ENCODE measurements at places on chromosomes 5 and 9.

GRCh38 chr5:88673253-88674105 lies 209.5 kb downstream of the MEF2C start:
- DNase-seq, result no peak

- peak; percentile 19 for DNase-seq
These were observed 556 bp downstream of the PCDHGC3 start for GRCh38 chr5:141476132-141476911.

GRCh38 chr9:21660976-21661375 lies 141.5 kb upstream of the MTAP start:
- DNase-seq, result no peak

DNA sequence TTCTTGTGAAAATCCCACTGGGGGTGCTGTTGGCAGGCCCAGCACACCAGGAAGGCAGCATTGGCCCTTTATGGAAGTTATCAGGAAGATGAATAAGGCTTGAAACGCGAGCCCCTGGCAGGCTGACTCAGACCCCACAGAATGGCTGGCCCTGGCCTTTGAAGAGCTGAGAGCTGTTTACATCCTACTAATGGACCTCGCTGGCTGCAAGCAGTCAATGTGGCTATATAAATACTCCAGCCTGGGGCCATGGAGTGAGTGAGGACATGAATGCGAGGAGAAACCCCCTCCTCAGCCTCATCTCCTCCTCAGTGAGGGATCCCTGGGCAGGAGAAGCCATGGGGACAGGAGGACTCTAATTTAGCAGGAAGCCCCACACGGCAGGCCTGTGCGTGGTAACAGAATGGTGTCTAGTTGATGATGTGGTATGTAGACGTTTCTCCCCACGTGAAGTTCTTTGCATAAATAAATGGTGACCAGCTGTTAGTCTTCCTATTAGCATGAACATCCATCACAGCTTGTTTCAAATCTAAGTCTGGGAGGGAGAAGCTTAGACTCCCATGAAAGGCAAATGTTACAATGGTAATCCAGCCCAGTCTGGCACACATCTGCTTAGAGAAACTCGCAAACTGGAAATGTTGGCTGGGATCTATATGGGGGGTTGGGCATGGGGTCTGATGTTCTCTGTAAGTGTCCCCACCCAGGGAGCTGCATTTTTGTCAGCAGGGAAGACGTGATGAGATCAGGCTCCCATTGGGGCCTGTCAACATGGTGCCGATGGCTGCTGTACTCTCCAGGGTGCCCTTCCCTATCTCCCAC lies 175.1 kb upstream of the PITX1 start:
- no peak for DNase-seq

DNA sequence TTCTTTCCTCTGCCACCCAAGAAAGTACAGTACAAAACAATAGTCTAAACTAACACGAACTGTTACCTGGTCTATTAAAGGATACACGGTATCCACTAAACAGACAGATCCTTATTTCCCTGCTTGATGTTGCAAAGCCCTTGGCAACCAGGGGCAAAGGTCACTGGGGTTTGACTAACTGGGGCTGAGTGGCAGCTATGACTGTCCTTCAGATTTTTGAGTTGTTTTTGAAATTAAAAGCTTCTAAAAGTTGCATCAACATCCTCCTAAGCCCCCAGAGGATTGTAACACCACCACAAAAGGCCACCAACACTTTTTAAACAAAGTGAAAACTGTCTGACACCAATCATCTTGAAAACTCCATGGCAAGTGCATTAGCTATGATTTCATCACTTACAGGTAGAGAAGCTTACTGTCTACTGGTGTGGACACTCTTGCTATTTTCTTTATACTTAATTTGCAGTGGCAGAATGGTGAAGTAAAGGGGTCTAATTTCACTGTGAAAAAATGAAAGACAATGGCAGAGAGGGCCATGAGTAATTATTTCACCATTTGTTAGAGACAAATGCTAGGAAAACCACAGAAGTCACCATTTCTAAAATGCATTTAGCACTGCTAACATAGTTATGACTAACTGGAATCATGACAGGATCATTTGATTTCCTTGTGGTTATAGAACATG lies 292.4 kb downstream of the EFNA5 start:
- no peak for DNase-seq

GRCh38 chr5:180343831-180344695 lies 9.1 kb downstream of the GFPT2 start:
- DNase-seq, result no peak

GRCh38 chr9:132078699-132079356 lies 839 bp downstream of the MED27 start:
- peak; percentile 24 for DNase-seq

DNA sequence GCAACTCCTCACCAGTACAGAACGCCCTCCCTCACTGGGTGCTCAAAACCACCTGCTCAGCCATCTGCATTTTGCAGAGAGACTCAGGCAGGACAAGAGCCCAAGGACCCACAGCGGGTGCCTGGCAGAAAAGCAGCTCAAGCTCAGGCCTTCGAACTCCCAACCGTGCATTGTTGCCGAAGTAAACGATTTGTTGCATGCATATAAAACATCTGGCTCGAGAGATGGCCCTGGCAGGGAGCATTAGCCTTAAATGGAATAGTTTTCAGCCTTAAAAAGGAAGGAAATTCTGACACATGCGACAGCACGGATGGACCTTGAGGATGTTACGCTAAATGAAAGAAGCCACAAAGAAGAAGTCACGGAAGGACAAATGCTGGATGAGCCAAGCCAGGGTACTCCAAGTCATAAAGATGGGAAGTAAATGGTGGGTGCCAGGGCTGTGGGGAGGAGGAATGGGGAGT lies 160.4 kb upstream of the PHYKPL start:
- DNase-seq, result no peak

DNA sequence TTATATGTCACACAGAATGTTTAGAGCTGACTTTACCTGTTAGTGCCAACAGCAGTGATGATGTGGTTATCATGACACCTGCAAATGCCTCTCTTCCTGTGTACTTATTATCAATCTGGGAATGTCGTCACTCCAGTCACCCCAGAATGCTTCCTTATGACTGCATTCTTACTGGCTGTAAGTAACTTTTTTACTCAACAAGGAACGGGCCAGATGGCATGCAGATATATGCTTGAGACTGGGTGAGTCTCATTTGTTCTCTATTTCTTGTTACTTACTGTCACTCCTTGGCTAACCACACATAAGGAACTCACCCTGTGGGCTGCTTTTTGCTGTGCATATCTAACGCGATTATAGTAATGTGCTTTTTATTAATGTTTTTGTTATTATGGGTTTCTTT lies 385.5 kb upstream of the MEF2C start:
- no peak for DNase-seq

GRCh38 chr9:15021146-15021545 lies 110.9 kb upstream of the FREM1 start:
- DNase-seq, result no peak

DNA sequence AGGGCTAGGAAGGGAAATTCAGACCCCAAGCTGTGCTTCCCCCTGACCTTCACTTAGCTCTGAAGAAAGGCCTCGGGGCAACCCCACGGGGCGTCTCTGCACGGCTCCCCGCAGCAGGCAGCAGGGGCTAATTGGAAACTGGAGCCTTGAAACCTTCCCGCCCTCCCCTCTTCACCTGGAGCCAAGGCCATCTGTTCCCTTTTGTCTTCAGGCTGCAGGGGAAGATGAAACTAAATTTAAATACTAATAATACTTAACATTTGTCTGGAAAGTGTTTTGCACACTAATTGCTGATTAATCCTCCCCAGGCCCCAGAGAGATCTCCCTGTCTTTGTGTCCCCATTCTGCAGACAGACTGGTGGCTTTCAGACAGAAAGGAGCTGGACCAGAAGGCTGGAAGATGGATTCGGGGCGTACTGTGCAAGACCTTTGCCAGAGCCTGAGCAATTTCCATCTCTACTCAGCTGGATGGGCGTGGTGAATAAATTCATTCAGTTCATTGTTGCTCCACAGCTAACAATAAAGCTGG lies 34.1 kb upstream of the CPLX2 start:
- no peak for DNase-seq

GRCh38 chr9:129419382-129419899 lies 201.5 kb downstream of the C9orf50 start:
- no peak for DNase-seq

- DNase-seq, result no peak
These were observed 128.9 kb upstream of the CCNH start for GRCh38 chr5:87541676-87542075.

DNA sequence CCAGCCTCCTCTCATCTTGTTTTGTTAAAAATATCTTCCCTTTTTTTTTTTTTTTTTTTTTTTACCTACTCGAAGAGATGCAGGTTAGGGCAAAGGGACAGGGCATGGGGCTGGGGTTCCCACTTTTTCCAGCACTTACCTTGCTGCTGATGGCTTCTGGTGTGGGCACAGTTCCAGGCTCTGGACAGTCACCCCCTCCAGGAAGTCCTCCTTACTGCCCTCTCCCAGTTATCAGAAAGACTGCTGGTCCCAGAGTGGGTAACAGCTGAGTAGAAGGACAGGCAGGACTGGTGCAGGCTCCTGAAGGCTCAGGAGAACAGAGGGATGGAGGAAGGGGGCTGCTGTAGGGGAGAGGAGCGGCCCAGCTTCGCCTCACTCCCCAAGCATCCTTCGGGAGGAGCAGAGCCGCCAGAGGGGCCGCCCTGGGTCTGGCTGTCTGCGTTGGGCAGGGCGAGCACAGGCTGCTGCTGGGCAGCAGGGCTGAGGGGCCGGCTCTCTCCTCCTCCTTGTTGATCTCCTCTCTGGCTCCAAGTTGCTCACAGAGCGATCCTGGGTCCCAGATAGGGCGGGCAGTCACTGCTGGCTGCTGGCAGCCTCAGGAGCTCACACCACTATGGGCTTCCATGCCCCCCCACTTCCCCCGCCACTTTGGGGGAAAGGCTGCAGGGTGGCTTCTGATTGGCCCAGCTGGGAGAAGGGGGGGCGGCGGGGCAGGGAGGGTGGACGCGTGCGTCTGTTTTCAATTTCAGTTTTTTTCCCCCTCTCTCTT lies at the start of gene PDGFRB:
Gene PDGFRB, minus strand, starts transcription at position 588 of the 769 bp plus-strand sequence. CDS start 18,798 bp downstream, outside the sequence.
- peak; percentile 14 for DNase-seq

- no peak for DNase-seq
These were observed 1.1 kb upstream of the OBP2B start for GRCh38 chr9:133210202-133210532.

DNA sequence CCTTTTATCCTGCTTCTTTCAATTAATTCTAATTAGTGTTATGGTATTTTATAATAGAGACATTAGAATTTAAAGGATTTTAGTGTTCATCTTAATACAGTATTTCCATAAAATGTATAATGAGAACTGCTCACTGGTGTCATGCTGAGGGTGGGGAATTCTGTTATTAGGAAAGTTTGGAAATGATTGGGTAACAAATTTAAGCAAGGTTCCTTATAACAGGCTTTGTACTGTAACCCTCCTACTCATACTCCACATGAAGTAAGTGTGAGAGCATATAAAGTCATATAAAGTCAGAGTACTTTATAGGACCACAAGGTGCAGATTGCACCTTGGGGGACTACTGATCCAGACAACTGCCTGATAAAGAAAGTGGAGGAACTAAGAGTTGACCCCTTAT lies 42.2 kb downstream of the SV2C start:
- no peak for DNase-seq

- DNase-seq, result peak; percentile 29
These were observed 337.4 kb upstream of the PUM3 start for GRCh38 chr9:3181049-3181953.

DNA sequence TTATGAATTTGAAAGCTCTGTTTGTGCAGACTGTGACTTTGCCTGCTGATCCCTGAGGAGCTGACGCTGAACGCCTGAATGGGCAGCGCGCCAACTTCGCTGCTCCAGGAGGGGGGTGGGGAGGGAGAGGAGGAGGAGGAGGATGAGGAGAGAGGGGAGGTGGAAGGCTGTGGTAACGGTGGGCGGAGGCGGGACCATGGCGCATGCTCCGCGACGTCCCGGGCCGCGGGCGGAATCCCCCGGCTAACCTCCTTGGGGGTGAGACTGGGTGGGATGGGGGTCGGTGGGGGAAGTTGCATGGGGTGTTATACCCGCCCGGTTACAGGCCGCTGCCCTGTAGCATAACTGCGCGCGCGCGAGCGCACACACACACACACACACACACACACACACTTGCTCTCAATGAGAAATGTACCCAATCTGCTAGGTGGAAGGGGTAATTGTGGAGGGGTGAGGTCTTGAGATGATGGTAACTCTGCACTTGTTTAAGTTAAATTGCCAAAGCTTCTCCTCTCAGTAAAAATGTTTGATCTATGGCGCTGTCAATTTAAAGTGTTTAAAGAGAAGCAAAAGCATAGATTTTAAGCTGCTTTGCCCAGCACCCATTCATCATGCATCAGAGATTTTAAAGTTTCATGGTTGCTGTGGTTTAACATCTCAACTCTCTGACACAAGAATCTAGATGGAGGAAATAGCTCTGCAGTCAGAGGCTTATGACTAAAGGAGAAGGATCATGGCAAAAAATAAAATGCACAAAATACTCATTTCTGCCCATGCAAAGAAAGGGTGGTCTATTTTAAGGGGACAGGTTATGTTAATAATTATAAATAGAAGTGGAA lies 76.6 kb upstream of the TBCA start:
- DNase-seq, result peak; percentile 23

DNA sequence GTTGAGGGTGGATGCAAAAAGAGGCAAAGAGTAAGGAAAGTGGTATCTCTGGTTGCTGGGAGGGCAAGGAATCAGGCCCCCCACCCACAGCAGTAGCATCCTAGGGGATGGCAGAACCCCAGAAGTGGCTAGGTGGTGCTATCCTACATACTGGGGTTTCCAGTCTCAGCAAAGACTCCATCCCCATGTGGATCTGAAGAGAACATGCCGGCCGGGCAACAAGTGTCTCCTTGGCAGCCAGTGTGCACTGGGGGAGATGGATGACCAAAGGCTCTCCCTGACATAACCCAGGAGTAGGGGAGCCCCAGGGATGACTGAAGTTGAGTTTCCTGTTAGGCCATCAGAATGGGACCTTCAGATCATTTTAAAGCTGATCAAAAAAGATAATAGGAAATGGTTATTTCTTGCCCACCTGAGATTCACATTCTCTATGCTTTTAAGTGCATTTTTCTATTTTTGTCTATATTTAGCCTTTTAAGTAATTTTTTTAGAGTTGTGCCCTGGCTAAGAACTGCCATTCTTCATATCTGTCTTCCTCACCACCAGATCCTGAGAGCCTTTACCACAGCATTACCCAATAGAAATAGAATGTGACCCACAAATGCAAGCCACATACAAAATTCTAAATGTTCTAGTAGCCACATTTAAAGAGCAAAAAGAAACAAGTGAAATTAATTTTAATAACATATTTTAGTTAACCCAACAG lies 78.7 kb upstream of the SMIM23 start:
- no peak for DNase-seq

DNA sequence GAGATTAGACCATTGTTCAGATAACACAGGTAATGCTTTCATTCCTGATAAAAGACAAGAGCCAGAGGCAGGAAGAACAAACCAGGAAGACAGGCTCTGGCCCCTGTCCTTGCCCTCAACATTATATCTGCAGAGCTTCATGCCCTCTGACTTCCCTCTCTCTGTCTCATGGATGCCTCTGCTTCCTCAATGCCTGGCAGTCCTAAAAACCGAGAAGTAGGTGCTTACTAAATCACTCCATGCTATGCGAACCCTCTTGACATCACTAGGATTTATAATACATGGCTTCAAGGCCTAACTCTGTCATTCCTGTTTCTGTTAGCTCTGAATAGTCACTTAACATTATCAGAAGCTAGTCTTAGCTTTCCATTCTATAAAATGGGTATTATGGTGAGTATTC lies 117.8 kb downstream of the TLR4 start:
- no peak for DNase-seq

Measured in activated CD4-positive, alpha-beta T cell treated with anti-CD3 and anti-CD28 coated beads, Interleukin-2, amount 50 U/mL, for 48 hours (primary cell).